ENCODE measurements at places on chromosomes 3 and 15. TPM values are rescaled to one million over a fixed set of nuclear protein-coding genes. Genes with fewer than 3 reads are reported as not detected.

DNA sequence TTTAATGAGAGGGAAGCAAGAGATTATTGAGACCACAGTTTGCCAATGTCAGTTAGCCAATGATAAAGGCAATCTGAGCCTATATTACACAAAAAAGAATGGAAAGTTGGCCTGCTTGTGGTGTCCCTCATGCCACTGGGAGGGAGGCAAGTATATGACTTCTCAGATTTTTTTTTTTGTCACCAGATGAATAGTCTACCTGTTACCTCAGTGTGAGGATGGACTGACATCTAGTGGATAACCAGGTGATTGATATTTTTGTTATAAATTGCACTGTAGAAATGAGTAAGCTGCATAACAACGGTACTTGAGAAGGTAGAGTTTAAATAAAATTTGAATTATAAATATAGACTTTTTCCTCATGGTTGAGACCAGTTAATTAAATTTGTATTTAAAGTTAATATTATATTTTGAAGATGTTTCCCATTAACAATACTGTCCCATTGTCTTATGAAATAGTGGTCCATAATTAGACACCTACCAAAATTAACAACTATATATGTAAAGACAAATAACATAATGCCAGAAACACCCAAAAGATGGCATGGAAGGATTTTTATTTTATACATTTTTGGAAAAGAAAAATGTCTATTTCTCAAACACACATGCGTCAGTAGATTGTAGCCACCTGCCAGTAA is 237.8 kb upstream of the GADL1 start:
- DNase-seq = no peak
- no peak overlapping the region for H3K27ac ChIP-seq
- H3K36me3 ChIP-seq = no peaks in the 10 kb centered on the region

DNA sequence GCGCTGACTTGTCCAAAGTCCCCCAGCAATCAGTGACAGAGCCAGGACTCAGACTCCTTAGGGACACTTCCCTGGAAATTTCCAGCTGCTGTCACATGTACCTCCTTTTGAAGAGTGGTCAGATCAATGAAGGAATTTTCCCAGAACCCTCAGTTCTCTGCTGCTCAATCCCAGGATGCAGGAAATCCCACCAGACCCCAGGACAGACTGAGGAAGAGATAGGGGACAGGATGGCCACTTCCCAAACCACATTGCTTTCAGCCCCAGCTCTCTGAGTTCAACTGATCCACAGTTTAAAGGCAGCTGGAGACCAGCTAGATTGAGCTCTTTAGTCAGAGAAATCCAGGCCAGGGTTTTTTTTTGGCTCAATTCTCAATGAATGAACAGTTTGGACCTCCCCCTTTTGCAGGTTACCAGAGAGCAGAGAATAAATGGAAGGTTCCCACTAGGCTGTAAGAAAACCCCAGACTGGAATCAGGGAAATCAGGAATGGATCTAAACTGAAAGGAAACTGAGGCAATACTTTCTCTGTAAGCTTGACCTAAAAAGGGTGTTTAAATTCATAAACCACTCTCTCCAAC is 1.5 kb downstream of the CYP1A1 start:
- H3K27me3 ChIP-seq = no peaks in the 10 kb centered on the region
- peaks cover 18% of the 10 kb centered on the region for H3K4me1 ChIP-seq
- no peaks in the 10 kb centered on the region for H3K36me3 ChIP-seq
- H3K27ac ChIP-seq = no peak overlapping the region
- no peak overlapping the region for H3K4me3 ChIP-seq
- no peak for DNase-seq

GRCh38 chr3:194100856-194101390 is 35.0 kb upstream of the HES1 start:
- DNase-seq = no peak
- H3K4me1 ChIP-seq = peaks cover 6% of the 10 kb centered on the region
- H3K27me3 ChIP-seq = no peaks in the 10 kb centered on the region
- no peaks in the 10 kb centered on the region for H3K36me3 ChIP-seq
- no peak overlapping the region for H3K27ac ChIP-seq

DNA sequence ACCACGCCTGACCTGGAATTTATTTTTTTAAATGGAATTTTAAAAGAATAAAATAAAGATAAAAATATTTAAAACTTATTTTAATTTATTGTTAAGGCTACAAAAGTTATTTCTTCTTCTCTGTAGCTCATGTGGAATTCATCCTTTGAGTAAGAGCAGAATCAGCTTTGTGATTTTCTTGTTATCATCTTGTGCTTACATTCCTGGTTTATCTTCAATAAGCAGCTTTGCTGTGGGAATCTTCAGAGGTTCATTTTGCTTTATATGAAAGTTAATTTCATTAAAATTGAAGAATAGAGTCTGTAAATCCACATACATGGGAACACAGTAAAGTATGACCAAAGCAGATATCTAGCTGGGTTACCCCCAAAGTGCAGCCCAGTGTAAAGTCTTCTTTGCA is 35.4 kb upstream of the ARL8B start:
- no peak overlapping the region for H3K4me3 ChIP-seq
- H3K36me3 ChIP-seq = no peaks in the 10 kb centered on the region
- DNase-seq = no peak

GRCh38 chr3:171506743-171507319 is 46.6 kb upstream of the TNIK start:
- no peak overlapping the region for H3K4me3 ChIP-seq
- H3K27ac ChIP-seq = no peak overlapping the region
- no peaks in the 10 kb centered on the region for H3K36me3 ChIP-seq
- no peaks in the 10 kb centered on the region for H3K27me3 ChIP-seq

- no peaks in the 10 kb centered on the region for H3K27me3 ChIP-seq
- H3K27ac ChIP-seq = no peak overlapping the region
- H3K4me1 ChIP-seq = peaks cover 23% of the 10 kb centered on the region
- H3K36me3 ChIP-seq = no peaks in the 10 kb centered on the region
- DNase-seq = no peak
Measured at GRCh38 chr3:127483005-127483641, 107.4 kb downstream of the TPRA1 start.

- no peaks in the 10 kb centered on the region for H3K27me3 ChIP-seq
- no peak overlapping the region for H3K4me3 ChIP-seq
- H3K36me3 ChIP-seq = no peaks in the 10 kb centered on the region
- no peak overlapping the region for H3K27ac ChIP-seq
Measured at GRCh38 chr3:17882981-17883380, 140.6 kb upstream of the TBC1D5 start.

DNA sequence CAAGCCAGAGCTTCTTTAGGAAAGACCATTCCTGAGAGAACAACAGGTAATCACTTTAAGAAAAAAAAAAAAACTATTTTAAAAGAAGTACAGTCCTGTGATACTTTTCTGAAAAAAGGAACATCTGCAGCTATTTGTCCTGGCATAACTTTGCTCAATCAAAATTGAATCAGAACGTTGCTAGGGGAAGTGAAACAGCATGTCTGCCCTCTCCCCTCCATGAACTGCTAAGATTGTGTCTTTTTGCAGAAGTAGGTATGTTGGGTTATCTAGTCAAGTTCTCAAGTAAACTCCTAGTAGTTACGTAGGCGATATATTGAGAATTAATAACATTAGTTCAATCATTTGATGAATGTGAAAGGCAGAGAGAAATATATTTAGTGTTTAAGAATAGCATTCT is 1013.3 kb downstream of the TUSC7 start:
- H3K4me3 ChIP-seq = no peak overlapping the region
- DNase-seq = no peak
- no peaks in the 10 kb centered on the region for H3K27me3 ChIP-seq
- no peaks in the 10 kb centered on the region for H3K4me1 ChIP-seq
- no peaks in the 10 kb centered on the region for H3K36me3 ChIP-seq

- no peaks in the 10 kb centered on the region for H3K36me3 ChIP-seq
- H3K27me3 ChIP-seq = no peaks in the 10 kb centered on the region
- H3K27ac ChIP-seq = no peak overlapping the region
- no peak for DNase-seq
Measured at GRCh38 chr3:160403028-160403545, 3.6 kb downstream of the SMC4 start.

GOLGA8J gene
- not detected for total RNA-seq

- no peak for DNase-seq
- H3K27ac ChIP-seq = no peak overlapping the region
- no peaks in the 10 kb centered on the region for H3K27me3 ChIP-seq
- H3K4me1 ChIP-seq = no peaks in the 10 kb centered on the region
- H3K4me3 ChIP-seq = no peak overlapping the region
Measured at GRCh38 chr3:18633002-18633401, 207.9 kb upstream of the SATB1 start.

NR1I2 gene
- total RNA-seq = 0.40 TPM

NDN gene
- total RNA-seq = 24.6 TPM

GRCh38 chr15:52679232-52680040 is at the start of gene ATOSA:
Gene ATOSA, minus strand, starts transcription at chr15:52679388. Its CDS starts 1,367 bp downstream, at chr15:52678021.
- peak; percentile 96 for DNase-seq
- peak within 1 kb of the TSS; percentile 75 for H3K4me3 ChIP-seq
- no peaks in the 10 kb centered on the region for H3K36me3 ChIP-seq
- peaks cover 28% of the 10 kb centered on the region for H3K4me1 ChIP-seq
- no peaks in the 10 kb centered on the region for H3K27me3 ChIP-seq

- no peak for DNase-seq
- H3K27ac ChIP-seq = no peak overlapping the region
- no peaks in the 10 kb centered on the region for H3K27me3 ChIP-seq
Measured at GRCh38 chr3:142651711-142652110, 55.5 kb downstream of the PLS1 start.

- H3K4me1 ChIP-seq = peaks cover 4% of the 10 kb centered on the region
- no peaks in the 10 kb centered on the region for H3K36me3 ChIP-seq
- no peak overlapping the region for H3K27ac ChIP-seq
- no peaks in the 10 kb centered on the region for H3K27me3 ChIP-seq
- peak; percentile 74 for DNase-seq
- H3K4me3 ChIP-seq = no peak overlapping the region
Measured at GRCh38 chr3:181855825-181856224, 144.1 kb downstream of the SOX2 start.

P4HTM gene
- 84.3 TPM for total RNA-seq

COL7A1 gene
- total RNA-seq = 3.4 TPM

- H3K27ac ChIP-seq = no peak overlapping the region
- H3K4me1 ChIP-seq = peaks cover 8% of the 10 kb centered on the region
Measured at GRCh38 chr3:195025056-195025883, 245.7 kb downstream of the XXYLT1 start.

DNA sequence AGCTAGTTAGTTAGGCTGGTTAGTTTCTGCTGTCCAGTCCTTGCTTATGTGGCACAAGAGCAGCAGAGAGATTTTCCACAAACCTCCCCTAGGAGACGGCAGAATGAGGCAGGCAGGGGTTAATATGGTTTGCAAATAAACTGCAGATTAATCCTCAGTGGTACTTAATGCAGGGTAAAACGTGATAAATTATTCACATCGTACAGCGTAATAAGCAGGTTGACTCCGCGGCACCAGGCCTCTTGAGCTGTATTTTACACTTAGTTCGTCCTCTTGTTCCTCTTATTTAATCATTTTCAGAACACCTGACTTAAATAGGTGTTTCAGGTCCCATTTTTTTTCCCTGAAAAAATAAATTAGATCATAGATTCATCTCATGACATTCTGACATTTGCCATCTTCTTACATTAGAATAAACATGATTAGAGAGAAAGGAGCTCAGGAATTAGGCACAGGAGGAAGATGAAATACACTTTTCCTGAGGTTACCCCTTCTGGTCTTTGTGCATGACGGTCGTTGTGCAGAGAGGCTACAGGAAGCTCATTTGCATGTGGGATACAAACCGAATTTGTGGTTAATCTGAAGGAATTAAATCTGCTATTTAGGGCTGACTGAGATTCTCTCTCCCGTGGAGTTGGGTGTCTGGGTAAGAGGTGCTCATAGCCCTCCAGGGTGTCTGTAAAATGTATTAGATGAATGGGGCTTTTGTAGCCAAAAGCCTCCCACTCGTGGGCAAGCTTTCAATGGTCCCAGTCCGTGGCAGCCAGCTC is 27.1 kb upstream of the VPS8 start:
- H3K36me3 ChIP-seq = no peaks in the 10 kb centered on the region
- no peaks in the 10 kb centered on the region for H3K27me3 ChIP-seq
- no peak overlapping the region for H3K27ac ChIP-seq
- H3K4me3 ChIP-seq = no peak overlapping the region
- peaks cover 14% of the 10 kb centered on the region for H3K4me1 ChIP-seq
- no peak for DNase-seq

DNA sequence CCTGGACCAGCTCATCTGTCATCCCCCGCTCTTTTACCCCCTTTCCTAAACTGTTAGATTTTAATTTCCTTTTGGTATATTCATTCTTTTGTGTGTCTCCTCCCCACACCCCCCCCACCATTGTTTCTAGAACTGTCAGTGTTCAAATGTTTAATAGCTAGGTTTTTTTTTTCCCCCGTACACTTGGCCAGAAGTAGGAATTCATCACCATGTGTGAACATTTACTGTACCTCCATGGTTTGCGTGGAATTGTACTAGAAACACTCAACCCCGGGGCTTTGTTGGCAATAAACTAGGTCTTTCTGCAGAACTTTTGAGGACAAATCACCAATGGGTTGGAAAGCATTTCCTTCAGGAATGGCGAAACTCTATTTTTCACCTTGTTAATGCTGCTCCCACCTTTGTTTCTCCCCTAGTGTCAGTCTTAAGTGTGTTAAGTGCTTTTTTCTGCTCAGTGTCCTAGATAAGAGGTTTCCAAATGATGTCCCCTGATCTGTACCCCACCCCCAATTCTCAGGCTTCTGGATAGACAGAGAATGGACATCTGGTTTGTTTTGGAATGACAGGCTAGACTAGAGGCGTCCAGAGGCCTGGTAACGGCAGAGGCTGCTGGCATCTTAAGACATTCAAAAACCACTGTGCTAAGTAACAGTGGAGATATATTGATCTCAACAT is 76.8 kb downstream of the SMAD3 start:
- no peaks in the 10 kb centered on the region for H3K27me3 ChIP-seq
- H3K4me1 ChIP-seq = peaks cover 56% of the 10 kb centered on the region
- H3K4me3 ChIP-seq = no peak overlapping the region
- H3K36me3 ChIP-seq = no peaks in the 10 kb centered on the region
- DNase-seq = no peak

GRCh38 chr3:179072100-179072438 is 460 bp upstream of the ZMAT3 start:
- DNase-seq = no peak
- no peaks in the 10 kb centered on the region for H3K27me3 ChIP-seq
- peak overlapping the region; percentile 92 for H3K4me3 ChIP-seq
- peaks cover 16% of the 10 kb centered on the region for H3K4me1 ChIP-seq

- DNase-seq = no peak
- peak within 1 kb of the TSS; percentile 54 for H3K4me3 ChIP-seq
- peaks cover 23% of the 10 kb centered on the region for H3K4me1 ChIP-seq
- no peak within 1 kb of the TSS for H3K27ac ChIP-seq
- no peaks in the 10 kb centered on the region for H3K36me3 ChIP-seq
Measured at GRCh38 chr15:48963524-48964113, at the start of gene SHC4. Gene SHC4, minus strand, starts transcription at chr15:48963919. Its CDS starts 904 bp downstream, at chr15:48963015.

CLRN1 gene
- total RNA-seq = not detected
